Fibroblast of the aortic adventitia (primary cell): ENCODE measurements at places on chromosomes 3 and 15.

GRCh38 chr3:84175449-84175848 is 783.3 kb upstream of the CADM2 start:
- DNase-seq: no peak

DNA sequence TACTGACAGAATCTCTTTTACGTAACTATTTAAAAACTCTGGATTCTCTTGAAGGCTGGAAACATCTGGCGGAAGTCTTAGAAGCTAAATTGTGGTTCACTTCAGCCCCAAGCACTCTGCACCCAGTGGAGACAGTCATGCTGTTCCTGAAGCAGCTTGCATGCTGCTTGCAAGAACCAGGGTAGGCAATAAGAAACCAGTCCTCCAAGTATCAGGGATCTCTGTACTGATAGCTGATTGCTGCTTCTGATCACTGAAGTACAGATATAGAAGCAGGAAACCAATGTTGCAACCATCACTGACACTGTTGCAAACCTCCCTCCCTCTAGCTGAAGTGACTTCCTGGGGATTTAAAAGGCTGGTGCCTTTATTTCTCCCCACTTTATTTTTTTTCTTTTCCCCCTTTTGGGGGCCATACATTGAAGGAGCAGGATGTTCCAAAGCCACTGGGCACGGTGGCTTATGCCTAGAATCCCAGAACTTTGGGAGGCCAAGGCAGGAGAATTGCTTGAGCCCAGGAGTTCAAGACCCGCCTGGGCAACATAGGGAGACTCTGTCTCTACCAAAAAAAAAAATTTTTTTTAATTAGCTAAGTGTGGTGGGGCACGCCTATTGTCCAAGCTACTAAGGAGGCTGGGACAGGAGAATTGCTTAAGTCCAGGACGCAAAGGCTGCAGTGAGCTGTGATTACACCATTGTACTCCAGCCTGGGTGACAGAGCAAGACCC is 15.3 kb downstream of the SPCS1 start:
- no peak for DNase-seq

GRCh38 chr15:69603369-69604071 is 150.9 kb downstream of the RPLP1 start:
- no peak for DNase-seq

- DNase-seq: peak; percentile 28
These were observed 534.4 kb downstream of the ZNF385D start for GRCh38 chr3:21216598-21216997.

- no peak for DNase-seq
These were observed 12.7 kb downstream of the GPR156 start for GRCh38 chr3:120272286-120272685.

GRCh38 chr3:37859908-37860199 is 1.8 kb upstream of the CTDSPL start:
- no peak for DNase-seq

- DNase-seq: no peak
These were observed 66.2 kb upstream of the SELENOK start for GRCh38 chr3:53957831-53958230.

GRCh38 chr15:98878862-98879261 is 128.7 kb downstream of the PGPEP1L start:
- DNase-seq: no peak

- no peak for DNase-seq
These were observed 18.1 kb upstream of the P2RY13 start for GRCh38 chr3:151347432-151347831.

GRCh38 chr3:164235289-164236028 is 842.8 kb downstream of the SI start:
- DNase-seq: no peak

GRCh38 chr3:193895409-193895808 is 240.5 kb upstream of the HES1 start:
- no peak for DNase-seq

- peak; percentile 78 for DNase-seq
These were observed 25.2 kb downstream of the OXNAD1 start for GRCh38 chr3:16290007-16290826.

DNA sequence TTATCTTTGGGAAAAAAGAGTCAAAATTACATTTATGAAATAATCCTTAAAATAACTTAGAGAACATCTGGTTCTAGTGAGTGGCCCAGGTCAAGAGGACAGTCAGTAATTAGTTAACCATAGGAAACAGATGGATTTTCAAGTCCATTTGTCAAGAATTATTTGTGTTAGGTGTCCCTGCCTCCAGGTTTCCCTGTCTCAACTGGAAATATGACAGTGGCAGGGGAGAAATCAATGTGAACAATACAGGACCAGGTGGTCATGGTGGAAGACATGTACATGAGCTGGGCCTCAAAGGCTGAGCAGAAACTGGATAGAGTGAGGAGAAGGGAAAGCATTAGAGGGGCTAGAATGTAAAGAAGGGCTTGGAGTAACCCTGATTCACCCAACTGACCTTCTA is 372.6 kb downstream of the VPS13C start:
- no peak for DNase-seq

- DNase-seq: peak; percentile 84
These were observed 18.1 kb downstream of the H1-8 start for GRCh38 chr3:129560911-129561594.

GRCh38 chr3:56219894-56220805 is 248.1 kb downstream of the ERC2 start:
- DNase-seq: no peak

GRCh38 chr3:2517500-2518172 is 419.0 kb downstream of the CNTN4 start:
- DNase-seq: no peak

GRCh38 chr3:10387881-10388609 is 67.1 kb upstream of the SEC13 start:
- peak; percentile 28 for DNase-seq

- no peak for DNase-seq
These were observed 67.8 kb downstream of the LINGO1 start for GRCh38 chr15:77564938-77565337.

GRCh38 chr15:99264125-99264524 is 12.8 kb downstream of the LRRC28 start:
- DNase-seq: no peak

DNA sequence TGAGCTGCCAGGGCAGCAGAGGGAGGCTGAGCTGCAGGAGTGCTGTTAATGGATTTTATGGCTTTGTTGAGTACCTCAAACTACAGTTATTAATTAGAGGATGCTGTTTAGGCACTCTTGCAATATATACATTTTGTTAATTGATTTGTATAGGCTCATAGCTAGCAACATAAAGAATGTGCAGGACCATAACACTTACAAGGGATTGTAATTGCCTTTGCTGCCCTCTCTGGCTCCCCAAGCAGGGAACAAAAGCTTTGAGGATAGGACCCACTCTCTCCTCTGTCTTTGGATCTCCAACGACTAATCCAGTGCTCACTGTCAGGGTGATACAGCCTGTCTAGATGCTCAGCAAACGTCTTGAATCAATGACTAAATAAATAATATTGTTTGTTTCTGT is 1.2 kb upstream of the CLSTN2 start:
- DNase-seq: no peak

- no peak for DNase-seq
These were observed 767.1 kb downstream of the IGSF11 start for GRCh38 chr3:118267588-118267987.

- no peak for DNase-seq
These were observed 59.1 kb downstream of the IQSEC1 start for GRCh38 chr3:13013994-13014754.

DNA sequence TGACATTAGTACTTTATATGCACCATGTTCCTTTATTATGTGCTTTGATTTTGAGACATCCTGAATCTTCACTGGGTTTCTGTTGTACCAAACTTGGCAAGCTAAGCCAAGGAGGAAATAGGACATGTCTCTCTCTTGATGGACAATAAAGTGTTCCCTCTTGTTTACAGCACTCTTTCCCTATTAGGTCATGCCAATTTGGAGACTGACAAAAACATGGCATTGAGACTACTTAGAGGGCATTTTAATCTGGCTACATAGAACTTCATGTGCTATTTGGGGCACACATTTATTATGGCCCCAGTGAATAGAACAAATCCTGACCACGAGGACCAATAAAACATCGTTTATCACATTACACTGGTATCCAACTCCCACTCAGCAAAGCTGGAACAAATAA is 85.3 kb upstream of the TNFSF10 start:
- no peak for DNase-seq

DNA sequence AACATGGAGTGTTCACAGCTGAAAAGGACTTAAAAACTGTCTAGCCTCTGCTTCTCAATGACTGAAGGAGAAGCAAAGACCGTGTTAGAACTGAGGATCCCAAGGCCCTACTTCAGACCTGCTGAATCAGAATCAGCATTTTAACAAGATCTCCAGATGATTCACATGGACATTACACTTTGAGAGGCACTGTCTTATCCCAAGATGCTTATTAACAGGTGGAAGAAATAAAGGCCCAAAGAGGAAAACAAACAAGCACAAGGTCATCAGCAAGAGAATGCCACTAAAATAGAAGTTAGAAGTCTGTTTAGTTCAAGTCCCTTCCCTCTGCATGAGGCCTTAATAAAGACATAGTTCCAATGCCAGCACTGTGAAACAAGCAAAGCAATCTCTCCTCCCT is 191.4 kb upstream of the BCL6 start:
- DNase-seq: no peak

DNA sequence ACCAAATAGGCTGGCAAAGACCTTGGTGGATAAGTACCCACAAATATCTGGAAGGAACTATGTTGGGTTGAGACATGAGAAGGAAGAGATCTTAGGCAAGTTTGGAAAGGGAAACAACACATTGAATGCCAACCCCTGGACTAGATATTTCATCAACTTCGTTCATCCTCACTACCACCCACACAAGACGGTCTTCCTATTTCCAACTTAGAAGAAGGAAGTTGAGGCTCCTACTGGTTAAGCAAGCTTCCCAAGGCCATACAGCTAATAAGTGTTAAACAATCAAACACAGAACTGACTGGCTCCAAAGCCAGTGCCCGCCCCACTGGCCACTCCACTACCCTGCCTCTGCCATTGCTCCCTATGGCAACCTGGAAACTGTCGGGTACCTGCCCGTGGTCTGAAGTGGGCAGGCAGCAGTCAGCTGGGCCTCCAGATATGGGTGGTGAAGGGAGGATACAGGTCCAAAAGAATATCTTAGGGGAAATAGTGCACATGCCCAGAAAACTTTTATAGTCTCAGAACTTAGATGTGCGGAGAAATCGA is 94.9 kb downstream of the LIPC start:
- DNase-seq: no peak

DNA sequence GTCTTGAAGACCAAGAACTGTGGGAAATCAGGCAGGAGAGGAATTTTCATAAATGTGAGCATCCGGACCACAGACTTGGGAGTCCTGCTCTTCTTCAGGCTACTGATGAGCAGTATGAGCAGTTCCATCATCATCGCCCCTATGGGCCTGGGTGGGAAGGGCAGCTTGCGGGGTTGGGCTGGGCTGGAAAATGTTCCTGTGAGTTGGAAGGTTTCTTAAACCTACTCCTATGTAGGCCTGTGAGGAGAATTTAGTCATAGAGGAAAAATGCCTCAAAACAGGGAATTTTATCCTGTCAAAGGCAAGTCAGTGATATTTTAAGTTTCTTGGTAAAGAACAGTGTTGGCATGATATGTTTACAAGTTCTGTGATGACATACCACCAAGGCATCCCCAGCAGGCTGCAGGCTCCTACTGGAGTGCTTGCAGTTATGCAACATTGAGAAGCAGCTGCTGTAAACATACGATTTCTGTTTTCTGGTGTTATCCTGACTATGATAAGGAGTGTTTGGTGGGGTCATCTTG is 10.3 kb downstream of the MASP1 start:
- DNase-seq: peak; percentile 91

DNA sequence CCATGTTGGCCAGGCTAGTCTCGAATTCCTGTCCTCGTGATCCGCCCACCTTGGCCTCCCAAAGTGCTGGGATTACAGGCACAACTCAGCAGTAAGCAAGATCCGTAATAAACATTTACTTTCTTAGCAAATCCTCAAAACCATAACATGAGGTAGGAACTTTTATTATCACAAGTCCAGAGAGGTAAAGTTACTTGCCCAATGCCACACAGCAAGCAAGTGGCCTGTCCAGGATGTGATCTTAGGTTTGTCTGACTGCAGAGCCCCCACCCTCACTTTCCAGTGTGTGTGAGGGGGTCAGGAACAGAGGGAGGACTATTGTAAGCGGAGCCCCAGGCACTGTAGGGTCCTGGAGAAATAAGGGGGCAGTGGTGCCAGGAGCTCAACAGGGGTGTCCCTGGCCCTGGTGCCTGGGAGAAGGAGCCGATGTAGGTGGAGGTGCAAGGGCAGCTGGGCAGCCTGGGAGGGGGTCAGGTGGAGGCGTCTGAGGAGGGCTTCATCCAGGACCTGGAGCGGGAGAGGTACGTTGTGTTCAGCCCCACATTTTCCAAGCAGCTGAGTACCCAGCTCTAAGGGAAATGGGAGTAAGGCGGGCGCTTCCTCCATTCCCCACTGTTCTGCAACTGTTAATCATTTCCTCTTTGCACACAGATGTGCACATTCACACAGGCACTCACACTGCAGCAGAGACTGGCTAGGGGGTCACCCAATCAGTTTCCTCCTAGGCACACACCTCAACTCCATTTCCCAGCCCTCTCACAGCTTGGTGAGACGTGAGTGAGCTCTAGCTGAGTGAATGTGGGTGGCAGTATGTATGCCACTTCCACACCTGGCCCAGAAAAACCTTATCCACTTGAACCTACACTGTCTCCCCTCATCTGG is 5.9 kb downstream of the RPUSD3 start:
- DNase-seq: no peak

DNA sequence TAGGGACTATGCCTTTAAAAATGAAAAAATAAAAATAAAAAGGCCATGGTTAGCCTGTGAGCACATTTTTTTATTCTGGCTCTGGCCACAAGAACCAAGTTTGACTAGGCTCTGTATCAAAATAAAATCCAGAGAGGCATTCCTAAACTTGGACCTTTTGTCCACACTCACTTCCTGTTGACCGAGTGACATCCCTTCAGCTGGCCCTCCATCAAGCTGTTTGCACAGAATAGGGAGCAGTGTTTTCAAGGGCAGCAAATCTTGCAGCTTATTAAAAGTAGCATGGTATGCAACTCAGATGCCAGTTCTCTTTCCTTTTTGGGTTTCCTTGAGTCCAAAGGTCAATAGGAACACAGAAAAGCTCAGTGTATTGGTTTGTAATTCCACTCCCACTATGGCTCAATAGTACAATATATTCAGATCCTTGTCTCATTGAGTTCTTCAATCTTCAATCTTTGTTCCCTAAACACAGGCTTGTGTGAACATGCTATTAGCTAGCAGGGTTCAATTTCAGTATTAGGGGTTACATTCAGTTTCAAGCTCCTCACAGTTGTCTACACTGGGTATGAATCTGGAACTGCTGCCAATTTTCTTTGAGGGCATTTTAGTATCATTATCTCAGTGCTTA is 244.5 kb downstream of the RBMS3 start:
- DNase-seq: peak; percentile 84
